Cerebellar nuclear complex (tissue), 1 donor: ENCODE measurements at places on chromosomes 1 and 21.

DNA sequence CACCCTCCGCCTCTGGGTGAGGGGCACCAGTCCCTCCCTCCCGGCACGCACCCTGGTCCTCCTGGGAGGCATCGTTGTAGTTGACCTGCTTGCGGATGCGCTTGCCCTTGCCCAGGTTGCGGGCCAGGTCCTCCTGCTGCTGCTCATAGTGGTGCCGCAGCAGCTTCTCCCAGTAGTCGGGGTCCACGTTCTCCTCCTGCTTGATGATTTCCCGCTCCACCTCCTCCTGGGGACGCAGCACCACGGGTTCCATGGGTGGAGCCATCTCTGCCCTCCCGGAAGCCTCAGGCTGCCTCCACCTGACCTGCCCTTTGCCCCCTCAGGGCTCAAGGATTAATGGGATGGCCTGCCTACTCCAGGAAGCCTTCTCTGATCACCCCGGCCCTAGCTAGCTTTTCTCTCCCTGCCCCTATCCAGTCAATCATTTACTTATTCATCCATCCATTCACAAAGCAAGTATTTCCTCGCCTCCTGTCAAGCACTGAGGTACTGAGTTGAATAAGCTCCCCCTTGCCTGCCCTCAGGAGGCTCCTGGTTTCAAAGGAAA lies 53.5 kb downstream of the CHD5 start:
- DNase-seq: no peak

GRCh38 chr21:28959367-28960099 lies 33.1 kb downstream of the LTN1 start:
- no peak for DNase-seq

GRCh38 chr1:210415846-210416448 lies 87.2 kb downstream of the HHAT start:
- no peak for DNase-seq

GRCh38 chr1:196319301-196319700 lies 288.9 kb downstream of the KCNT2 start:
- DNase-seq: no peak

DNA sequence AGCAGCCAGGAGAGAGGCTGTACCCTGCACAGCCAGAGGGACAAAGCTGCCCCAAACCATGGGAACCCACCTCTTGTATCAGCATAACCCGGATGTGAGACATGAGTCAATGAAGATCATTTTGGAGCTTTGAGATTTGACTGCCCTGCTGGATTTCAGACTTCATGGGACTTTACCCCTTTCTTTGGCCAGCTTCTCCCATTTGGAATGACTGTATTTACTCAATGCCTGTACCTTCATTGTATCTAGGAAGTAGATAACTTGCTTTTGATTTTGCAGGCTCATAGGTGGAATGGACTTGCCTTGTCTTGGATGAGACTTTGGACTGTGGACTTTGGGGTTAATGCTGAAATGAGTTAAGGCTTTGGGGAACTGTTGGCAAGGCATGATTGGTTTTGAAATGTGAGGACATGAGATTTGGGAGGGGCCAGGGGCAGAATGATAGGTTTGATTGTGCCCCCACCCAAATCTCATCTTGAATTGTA lies 616.2 kb downstream of the RWDD3 start:
- no peak for DNase-seq

- DNase-seq: no peak
These were observed 26.3 kb upstream of the RGS18 start for GRCh38 chr1:192131914-192132313.

DNA sequence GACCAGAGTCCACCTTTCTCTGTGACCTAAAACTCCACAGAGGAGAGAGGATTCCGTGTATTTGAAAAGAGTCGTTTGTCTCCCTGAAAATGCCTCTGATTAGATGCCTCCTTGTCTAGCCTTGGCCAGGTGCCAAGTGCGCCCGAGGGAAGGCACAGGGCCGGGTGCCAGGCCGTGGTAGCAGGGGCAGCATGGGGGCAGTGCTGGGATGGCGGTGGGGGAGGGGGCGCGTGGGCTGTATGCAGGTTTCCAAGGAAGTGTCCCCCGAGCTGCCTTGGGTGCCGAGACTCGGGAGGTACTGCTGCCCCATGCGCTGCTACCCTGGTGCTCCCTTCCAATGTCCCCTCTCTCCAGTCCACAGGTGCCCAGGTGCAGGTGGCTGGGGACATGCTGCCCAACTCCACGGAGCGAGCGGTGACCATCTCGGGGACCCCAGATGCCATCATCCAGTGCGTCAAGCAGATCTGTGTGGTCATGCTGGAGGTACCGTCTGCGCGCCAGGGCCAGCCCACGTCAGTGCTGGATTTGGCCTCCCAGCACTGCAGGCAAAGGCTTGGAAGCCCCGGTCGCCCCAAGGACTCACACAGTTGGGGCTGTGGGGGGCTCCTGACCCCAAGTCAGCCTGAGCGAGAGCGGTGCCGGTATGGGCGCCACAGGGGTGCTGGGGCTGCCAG lies 70.9 kb upstream of the COL6A1 start:
- DNase-seq: no peak

DNA sequence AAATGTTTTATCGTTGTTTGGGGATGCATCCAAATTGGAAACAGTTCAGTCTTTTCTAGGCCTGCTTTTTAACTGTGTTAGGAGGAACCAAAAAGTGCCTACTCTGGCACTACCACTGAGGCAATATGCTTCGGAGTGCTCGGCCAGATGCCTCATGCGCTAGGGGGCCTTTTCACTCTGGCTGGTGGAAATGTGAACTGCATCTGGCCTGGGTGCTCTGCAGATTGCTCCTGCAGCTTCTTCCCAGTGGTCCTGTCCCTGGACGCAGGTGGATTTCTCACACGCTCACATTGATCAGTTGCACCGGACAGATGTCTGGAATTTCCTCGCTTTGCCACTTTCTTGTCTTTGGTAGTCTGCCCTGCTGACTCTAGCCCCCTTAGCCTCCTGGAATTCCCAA lies 330.2 kb upstream of the FMN2 start:
- no peak for DNase-seq

- no peak for DNase-seq
These were observed 21.4 kb downstream of the ARHGAP29 start for GRCh38 chr1:94215955-94216354.

GRCh38 chr1:11377001-11377583 lies 101.9 kb upstream of the DISP3 start:
- peak; percentile 60 for DNase-seq

DNA sequence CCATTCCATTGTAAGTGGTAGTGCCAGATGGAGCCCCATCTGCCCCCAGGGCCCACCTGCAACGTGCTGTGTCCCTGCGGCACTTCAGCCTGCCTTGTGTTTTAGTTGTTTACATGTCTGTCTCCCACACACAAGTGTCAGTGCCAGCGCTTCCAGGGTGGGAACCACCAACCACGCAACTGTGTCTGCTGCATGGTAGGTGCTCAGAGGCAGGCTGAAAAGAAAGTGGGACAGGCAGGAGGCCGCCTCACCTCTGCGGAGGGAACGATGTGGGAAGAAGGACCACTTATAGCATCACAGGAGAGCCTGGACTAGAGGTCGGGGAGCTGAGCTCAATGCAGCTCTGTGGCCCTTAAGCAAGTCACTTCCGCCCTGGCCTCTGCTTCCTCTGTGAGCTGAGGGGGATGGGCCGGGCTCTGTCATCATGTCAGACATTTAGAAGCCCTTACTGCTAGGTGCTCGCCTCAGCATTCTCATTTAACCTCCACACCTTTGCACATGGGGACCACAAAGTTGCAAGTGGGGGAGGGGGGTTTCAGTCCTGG lies 17.9 kb downstream of the SLC9A1 start:
- DNase-seq: no peak

- DNase-seq: no peak
These were observed 28.5 kb upstream of the C1orf198 start for GRCh38 chr1:230896779-230897178.

GRCh38 chr1:221032637-221033280 lies 153.5 kb downstream of the HLX start:
- no peak for DNase-seq

DNA sequence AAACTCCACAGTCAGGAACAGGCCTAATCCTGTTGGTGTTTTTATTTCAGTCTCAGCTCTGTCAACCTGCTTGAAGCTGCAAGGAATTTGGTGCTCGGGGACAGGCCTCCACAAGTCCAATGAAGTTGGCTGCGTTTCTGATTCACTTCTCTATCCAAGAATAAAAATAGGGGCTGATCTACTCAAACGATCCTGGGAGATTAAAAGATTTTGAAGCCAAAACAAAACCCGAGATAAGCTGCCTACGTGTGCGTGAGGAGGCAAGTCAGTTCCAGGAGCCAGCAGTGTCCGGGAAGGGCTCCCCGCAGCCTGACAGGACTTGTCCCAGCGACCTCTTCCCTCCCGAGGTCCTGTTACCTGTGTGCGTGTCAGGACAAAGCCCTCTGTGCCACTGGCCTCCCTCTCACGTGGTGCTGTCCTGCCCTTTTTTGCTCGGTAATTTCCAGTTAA lies 98.0 kb downstream of the ETS2 start:
- no peak for DNase-seq

DNA sequence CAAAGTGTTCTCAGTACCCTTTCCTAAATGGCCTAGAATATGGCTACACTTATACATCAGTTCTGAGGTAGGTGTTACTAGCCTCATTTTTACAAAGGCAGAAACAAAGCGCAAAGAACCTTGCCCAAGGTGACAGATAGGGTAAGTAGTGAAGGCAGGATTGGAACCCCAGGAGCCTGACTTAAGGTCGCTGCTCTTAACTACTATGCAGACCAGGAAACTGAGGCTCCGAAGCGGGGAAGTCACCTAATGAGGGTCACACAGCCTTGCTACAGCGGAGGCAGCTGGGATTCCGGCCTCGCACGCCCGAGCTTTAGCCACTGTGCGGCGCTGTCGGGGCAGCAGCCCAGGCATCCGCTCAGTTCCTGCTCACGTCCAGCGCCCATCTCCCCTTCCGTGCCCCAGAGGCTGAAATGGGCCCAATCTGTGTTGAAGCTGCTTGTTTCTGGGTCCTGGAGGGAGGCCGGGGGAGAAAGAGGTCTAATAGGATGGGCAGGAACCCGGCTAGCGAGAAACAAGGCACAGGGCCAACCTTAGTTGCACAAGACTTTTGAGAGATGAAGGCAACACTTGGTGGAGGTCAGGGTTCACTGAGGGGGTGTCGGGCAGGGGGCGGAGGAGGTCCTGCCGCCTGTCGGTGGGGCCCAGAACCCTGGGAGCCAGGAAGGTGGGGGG lies 1.4 kb upstream of the FOXD2 start:
- DNase-seq: no peak

GRCh38 chr1:184212649-184213314 lies 161.3 kb downstream of the TSEN15 start:
- DNase-seq: no peak

DNA sequence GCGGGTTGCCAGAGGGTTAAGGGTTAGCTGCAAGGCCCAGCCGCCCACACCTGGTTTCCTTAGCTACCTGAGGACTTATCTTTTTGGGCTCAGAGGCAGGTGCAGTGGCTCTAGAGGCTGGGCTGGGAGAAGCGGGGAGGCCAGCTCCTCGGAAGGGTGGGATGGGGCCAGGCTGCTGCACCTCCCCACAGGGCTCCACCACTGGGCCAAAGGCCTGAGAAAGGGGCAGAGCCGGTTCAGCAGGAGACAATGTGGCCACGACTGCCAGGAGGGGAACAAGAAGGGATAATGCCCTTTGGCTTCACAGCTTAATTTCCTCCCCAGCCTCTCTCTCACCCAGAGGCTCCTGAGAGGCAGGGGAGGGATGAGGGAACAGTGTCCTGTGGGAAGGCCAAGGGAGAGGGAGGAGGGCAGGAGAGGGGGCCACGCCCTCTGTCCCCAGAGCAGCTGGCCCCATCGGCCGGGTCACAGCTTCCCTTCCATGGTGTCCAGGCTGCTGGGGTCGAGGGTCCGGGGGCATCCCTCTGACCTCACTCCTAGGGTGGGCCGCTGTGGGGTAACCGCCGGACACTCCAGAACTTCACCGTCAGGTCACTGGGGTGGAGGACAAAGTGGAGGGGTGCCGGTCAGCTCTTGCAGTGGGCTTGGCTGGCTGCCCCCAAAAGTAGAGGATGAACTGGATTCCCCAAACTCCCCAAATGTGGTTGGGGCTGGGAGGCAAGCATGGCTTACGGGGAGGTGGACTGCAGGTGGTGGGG lies 50.4 kb downstream of the KIF21B start:
- no peak for DNase-seq

GRCh38 chr1:25033030-25033827 lies 103.2 kb upstream of the RUNX3 start:
- no peak for DNase-seq

DNA sequence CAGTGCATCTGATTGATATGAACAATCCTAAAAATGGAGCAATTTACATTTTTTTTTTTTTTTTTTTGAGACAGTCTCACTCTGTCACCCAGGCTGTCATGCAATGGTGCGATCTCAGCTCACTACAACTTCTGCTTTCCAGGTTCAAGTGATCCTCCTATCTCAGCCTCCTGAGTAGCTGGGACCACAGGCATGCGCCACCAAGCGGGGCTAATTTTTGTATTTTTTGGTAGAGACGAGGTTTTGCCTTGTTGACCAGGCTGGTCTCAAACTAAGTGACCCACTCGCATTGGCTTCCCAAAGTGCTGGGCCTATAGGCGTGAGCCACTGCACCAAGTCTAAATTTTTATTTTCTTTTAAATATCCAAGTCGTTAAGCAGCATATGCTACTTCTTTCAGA lies 109.0 kb downstream of the FAF1 start:
- no peak for DNase-seq

GRCh38 chr1:198121056-198121826 lies 35.6 kb upstream of the NEK7 start:
- no peak for DNase-seq

DNA sequence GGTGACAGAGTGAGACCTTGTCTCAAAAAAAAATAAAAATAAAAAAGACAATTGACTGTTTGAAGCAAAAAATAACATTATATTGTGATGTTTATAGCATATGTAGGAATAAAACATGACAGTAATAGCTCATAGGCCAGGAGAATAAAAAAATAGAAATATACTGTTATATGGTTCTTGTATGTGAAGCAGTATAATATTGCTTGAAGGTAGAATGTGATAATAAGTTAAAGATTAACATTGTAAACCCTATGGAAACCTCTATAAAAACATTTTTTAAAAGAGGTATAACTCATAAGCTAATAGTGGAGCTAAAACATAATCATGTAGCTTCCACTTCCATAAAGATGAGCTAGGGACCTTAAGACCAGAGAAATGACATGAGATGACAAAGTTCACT lies 23.5 kb downstream of the GJA4 start:
- no peak for DNase-seq

GRCh38 chr1:180787628-180788307 lies 124.9 kb upstream of the KIAA1614 start:
- no peak for DNase-seq
